ENCODE measurements at places on chromosomes 16 and 17.

DNA sequence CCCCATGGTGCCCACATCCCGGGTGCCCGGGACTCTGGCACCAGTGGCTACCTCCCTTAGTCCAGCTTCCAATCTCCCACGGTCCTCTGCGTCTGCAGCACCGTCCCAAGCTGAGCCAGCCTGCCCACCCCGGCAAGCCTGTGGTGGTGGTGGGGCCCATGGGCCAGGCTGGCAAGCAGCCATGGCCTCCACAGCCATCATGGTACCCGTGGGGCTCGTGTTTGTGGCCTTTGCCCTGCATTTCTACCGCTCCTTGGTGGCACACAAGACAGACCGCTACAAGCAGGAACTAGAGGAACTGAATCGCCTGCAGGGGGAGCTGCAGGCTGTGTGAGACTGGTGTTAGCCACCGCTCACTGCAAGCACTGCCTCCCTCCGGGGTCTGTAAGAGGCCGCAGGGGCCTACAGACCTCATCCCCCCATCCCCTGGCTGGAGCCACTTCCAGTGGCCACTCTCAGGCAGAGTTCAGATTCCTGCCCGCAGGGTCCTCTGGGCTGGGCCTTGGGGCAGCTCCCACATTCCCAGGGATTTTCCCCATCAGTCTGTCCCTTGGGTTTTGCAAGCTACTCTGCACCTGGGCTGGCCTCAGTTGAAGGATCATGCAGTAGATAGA lies 3.9 kb upstream of the SETD1A start:
- DNase-seq: peak; percentile 69

- no peak for DNase-seq
These were observed 29.5 kb downstream of the RNF43 start for GRCh38 chr17:58387834-58388233.

DNA sequence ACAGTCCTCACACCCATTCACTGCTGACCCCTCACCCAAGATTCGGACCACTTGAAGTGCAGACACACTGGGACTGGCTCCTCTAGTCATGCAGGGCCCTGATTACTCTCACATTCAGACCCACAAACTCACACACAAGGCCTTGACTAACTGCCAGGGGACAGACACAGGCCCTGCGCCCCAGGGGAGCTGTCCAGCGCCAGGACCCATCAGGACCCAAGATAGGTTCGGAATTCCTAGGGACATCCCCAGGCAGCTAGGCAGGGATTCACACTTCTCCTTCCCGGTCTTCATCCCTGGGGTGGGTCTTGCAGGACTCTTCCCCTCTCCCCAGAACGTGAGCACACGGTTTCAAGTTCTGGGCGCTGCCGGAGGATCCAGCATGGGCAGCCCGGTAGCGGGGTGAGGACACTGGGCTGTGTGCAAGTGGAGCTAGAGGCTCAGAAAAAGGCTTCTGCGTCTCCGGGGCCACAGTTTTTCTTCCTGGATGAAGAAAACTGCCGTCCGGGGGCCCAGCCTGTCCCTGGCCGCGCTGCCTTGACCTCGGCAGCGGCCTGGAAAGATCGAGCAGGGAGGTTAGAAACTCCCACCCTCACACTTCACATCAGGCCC lies 1.6 kb downstream of the SEZ6 start:
- DNase-seq: no peak

DNA sequence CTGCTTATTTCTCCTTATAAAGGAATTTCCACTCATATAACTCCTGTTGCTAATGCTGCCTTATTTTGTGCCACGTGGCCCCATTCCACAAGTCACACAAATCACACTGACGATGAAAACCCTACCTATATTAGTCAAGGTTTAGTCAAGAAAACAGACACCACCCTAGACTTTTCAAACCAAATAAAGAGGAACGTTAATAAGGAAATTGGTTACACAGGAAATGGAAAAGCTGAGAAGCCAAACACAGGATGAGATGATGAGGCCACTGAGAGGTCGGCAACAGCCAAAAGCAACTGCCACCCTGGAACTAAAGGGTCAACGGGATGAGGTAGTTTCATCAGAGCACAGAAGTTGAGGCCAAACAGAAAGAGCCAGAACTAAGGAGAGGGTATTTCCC lies 47.3 kb upstream of the ALOX12 start:
- DNase-seq: peak; percentile 66

- DNase-seq: no peak
These were observed 52.9 kb downstream of the SNX11 start for GRCh38 chr17:48160177-48161081.

All from suppressor macrophage treated with lipopolysaccharide for 4 hours (primary cell).